ENCODE measurements at places on chromosomes 7 and 10.

GRCh38 chr7:151409667-151410404 is at the start of gene WDR86:
Gene WDR86 (minus strand): TSS chr7:151410038. CDS start chr7:151409589, 449 bp downstream.
- no peak for DNase-seq

GRCh38 chr7:52261057-52261456 is 774.4 kb upstream of the POM121L12 start:
- no peak for DNase-seq

GRCh38 chr10:90834326-90834725 is 23.5 kb downstream of the HTR7 start:
- no peak for DNase-seq

- no peak for DNase-seq
Observed at GRCh38 chr10:113099431-113100183, 149.6 kb downstream of the TCF7L2 start.

GRCh38 chr7:27179503-27180430 is 5.3 kb downstream of the HOXA11 start:
- no peak for DNase-seq

DNA sequence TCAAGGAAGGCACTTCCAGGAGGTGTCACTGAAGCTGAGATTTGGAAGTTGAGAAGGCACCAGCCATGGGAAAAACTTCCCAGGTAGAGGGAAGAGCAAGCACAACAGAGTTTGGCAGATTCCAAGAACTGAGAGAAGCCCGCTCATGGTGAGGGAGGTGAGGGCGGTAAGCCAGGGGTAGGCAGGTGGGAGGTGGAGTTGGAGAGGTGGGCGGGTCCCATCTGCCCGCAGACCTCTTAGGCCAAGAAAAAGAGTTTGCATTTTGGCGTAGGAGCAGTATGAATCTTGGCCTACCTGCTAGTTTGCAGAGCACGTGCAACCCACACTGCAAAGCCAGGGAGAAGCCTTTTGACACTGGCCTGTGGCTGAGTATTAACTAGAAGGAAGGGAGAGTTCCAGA is 18.8 kb downstream of the FRMPD2 start:
- DNase-seq: no peak

DNA sequence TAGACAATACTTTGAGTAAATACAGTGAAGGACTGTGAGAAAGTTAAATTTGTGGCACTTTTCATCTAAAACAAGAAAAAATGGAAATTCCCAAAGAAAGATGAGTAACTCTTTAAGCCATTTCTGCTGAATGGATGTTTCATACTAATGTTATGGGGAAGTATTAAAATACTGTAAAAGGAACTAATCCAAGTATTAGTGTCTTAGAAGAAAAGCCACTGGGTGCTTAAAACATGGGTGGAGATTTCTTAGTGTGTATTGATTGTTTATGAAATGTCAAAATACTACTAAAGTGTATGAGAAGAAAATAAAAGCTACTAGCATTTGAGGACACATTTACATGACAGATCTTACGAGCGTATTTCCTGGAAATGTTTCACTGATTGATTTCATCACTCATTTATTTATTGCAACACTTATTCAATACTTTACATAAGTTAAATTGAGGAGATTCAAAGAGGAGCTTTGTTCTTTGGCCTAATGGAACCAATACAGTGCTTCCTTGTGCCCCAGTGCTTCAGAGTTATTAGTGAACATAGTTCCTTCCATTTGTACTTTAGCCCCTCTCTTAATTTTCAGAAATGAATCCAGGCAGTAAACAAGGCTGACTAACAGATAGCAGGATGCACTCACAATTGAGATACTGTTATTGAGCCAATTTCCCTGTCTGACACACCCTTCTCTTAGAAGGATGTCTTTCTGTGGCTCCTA is 155.5 kb upstream of the AHR start:
- DNase-seq: no peak

DNA sequence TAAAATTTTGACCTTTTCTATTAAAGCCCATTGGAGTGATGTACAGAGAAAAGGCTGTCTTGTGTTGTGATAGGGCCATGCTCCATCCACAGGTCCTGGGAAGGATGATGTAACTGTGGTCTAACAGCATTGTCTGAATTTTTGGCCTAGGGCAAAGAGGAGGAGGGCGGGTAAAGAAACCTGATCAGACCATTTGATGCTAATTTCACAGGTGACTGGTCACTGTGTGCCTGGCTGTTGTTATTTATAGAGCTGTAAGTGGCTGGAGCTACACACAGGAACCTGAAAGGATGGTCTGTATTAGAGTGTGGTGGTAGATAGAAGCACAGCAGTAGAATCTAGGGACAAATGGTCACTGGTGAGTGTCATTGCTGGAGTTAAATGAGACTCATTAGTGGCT is 182.1 kb downstream of the AUTS2 start:
- no peak for DNase-seq

DNA sequence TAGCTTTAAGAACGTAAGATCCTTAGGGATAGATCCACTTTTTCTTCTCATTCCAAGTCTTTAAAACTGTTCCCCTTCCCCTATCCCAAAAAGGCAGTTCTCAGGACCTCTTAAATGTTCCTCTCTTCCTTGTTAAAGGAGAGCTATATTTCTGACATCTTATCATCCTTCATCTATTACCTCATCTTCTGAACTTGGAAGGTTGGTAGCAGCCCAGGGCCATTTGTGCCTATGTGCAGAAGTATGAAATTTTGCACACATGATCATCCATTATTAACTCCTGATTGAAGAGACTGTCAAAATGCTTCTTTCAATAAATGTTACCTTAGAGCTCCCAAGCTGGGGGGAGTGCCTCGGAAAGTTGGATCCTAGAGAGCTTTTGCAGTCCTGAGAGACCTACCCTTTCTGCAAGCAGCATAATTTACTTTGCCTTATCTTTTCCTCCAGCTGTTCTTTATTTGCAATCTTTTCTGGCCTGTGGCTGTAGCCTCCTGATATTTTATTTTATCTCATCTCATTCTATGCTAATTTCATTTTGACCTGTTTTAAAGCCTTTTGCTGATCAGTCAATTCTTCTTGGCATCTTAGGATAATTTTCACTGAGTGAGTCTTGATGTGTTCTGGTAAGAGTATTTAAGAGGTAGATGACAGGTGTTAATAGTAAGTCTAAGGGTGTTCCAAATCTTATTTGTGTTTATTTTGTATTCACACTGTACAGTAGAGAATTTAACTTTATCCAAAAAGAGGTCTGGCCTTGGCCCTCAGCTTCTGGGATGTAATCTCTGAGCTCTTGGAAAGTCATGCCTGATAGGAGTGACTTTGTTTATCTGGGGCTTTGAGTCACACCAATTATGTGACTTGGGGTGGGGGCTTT is 135.0 kb upstream of the PDLIM1 start:
- DNase-seq: no peak

- no peak for DNase-seq
Observed at GRCh38 chr10:42997151-42997848, 79.6 kb upstream of the RET start.

DNA sequence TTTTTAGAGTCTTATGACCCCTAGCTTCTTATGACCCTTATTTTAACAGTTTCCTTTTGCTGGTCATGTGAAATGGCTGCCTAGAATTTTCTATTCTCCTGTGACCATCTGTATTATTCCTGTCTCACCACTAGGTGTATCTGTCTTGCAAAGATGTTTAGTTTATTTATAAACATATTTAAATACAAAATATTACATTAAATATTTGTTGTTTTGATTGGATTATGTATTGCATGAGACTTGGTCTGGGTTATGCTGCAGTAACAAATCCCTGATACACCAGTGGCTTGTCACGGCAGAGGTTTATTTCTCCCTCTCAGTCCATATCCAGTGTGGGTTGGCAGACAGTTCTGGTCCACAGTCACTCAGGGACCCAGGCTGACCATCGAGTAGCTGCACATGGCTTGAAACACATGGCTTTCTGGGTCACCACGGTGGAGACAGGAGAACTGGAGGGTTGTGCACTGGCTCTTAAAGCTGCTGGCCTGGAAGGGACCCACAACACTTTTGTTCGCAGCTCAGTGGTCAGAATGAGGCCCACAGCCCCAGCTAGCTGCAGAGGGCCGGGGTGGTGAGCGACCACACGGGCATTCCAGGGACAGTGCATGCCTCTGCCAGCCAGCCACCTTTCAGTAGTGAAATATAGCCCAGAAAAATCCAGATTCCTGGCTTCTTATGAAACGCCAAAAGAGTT is 7.4 kb downstream of the RASSF4 start:
- DNase-seq: no peak

GRCh38 chr7:67809586-67809985 is 813.0 kb downstream of the TYW1 start:
- DNase-seq: no peak

- no peak for DNase-seq
Observed at GRCh38 chr10:71138166-71138830, 74.1 kb upstream of the UNC5B start.

Data from smooth muscle cell of the brain vasculature (primary cell).